GM12892 (cell line): ENCODE measurements at places on chromosomes 6 and 20.

- DNase-seq: no peak
Observed at GRCh38 chr6:167750956-167751358, 75.8 kb upstream of the AFDN start.

- DNase-seq: no peak
Observed at GRCh38 chr20:10761786-10762185, 88.0 kb upstream of the JAG1 start.

DNA sequence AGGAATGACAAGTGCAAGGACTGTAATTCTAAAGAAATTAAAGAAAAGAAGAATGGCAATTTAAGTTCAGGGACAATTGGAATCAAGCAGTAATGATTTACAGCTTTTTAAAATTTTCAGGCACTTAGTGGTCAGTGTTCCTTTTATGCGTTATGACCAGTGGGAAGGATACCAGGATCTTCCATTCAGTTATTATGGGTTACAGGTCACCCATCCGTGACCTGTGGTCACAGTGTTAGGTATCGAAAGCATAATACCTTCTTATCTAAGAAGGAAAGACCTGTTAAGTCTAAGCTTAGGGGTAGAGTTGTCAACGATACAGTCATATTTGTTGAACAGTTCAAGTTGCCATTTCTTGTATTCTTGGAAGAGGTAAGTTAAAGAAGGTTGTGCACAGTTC, 253.8 kb downstream of the LAMA2 start:
- no peak for DNase-seq

DNA sequence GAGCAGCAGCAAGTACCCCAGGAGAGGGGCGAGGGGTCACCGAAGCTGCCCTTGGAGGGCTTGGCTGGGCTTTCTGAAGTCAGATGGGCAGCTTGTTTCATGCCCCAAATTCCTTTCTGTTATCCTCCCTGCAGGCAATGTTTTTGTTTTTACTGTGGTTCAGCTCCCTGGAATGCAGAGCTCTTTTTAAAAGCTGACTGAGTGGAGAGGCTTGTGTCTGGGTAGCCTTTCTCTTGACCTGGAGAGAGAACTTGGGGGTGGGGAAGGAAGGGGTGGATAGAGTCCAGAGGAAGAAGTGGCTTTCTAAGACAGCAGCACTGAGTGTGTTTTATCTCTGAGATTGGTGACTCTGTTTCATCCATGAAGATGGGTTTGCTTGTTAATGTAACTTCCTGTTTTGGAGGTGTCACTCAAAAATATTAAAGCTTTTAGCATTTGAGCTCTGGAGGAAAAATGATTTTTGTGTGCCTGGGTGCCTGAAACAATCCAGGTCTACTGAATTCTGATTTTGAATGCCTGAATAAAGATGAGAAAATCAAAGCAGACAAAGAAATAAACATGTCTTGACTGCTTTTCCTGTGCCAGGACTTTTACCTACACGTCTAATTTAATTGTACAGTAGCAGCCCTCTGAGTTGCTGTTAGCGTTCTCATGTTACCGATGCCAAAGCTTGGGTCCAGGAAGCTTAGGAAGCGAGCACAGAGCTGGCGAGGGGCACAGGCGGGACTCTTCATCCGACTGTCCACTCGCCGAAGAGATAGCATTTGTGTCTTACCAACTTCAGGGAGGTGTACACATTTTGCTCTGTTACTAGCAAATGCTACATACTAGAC, 78.2 kb upstream of the EEF1E1 start:
- no peak for DNase-seq

DNA sequence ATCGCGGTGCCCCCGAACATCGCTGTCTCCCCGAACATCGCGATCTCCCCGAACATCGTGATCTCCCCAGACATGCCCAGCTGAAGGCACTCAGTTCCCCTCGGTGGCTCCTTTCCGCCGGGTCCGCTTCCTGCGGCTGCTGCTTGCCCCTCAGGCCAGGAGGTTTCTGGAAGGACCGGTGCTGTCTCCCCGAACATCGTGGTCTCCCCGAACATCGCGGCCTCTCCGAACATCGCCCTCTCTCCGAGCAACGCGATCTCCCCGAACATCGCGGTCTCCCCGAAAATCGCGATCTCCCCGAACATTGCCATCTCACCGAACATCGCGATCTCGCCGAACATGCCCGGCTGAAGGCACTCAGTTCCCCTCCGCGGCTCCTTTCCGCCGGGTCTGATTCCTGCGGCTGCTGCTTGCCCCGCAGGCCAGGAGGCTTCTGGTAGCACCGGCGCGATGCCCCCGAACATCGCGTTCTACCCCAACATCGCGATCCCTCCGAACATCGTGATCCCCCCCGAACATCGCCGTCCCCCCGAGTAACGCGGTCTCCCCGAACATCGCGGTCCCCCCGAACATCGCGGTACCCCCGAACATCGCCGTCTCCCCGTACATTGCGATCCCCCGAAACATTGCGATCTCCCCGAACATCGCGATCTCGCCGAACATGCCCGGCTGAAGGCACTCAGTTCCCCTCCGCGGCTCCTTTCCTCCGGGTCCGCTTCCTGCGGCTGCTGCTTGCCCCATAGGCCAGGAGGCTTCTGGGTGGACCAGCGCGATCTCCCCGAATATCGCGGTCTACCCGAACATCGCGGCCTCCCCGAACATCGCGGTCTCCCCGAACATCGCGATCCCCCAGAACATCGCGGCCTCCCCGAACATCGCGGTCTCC, 808 bp downstream of the ULBP1 start:
- peak; percentile 18 for DNase-seq

DNA sequence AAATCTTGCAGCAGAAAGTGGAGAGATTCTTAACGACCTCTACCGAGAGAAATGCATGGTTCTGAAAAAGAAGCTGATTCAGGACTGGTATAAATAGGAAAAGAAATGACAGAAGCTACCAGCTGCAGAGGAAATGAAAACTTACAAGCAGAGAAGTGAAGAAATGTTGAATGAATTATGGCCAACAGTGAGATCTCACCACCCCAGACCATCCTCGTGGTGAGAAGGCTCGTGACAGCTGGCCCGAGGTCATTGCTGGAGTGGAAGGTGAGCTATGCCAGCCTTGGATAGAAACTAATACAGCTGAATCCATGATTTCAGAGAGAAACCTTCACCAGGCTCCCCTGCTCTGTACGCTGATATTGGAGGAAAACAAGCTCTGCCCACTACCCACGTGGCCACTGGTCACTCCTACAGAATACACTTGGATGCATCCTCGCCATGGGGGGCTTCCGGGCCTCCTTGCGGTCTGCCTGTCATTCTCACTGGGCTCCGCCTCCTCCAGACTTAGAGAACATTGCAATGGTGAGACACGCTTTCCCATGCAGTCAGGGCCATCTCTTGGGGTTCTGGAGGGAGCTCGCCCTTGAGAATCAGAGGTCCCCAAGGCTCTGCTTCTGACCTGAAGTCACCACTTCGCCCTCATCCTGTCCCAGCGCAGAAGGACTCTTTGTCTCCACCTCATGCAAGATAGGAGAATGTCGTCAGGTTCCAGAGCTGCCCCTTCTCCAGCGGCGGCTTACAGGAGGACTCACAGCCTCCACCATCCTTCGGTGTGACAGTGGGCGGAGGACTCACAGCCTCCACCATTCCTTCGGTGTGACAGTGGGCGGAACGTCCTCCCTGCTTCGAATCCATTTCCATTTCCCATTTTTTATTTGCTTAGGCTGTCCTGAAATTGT, 10.6 kb upstream of the TUBB2B start:
- DNase-seq: no peak

DNA sequence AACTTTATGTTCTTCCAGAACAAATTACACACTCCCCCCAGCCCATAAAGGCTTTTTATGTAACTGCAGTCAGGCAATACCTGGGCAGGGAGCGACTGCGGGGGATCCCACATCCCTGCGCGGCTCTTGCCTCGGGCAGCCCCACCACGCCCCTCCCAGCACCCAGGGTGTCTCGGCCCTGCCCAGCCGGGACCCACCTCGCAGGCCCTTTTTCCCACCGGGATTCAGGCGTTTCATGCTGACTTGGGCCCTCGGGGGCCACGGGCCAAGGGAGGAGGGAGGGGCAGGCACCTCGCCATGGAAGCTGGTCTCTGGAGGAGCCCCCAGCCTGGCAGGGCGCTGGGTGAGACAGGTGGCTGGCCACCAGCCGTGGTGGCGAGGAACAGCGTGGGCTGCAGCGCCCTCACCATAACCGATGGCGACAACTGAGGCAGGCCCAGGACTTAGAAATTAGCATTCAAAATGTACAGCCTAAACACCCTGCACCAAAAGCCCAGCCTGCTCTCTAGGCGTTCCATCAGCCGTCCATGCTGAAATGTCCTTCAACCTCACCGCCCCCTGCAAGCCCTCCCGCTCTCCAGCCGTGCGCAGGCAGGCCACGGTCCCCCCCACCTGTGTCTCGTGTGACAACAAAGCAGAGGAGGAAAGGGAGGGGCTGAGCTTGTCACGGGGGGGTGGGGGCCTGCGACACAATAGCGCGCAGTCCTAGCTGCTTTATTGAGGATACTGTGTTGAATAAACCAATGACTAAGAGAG, 15.1 kb upstream of the FOXC1 start:
- DNase-seq: no peak

DNA sequence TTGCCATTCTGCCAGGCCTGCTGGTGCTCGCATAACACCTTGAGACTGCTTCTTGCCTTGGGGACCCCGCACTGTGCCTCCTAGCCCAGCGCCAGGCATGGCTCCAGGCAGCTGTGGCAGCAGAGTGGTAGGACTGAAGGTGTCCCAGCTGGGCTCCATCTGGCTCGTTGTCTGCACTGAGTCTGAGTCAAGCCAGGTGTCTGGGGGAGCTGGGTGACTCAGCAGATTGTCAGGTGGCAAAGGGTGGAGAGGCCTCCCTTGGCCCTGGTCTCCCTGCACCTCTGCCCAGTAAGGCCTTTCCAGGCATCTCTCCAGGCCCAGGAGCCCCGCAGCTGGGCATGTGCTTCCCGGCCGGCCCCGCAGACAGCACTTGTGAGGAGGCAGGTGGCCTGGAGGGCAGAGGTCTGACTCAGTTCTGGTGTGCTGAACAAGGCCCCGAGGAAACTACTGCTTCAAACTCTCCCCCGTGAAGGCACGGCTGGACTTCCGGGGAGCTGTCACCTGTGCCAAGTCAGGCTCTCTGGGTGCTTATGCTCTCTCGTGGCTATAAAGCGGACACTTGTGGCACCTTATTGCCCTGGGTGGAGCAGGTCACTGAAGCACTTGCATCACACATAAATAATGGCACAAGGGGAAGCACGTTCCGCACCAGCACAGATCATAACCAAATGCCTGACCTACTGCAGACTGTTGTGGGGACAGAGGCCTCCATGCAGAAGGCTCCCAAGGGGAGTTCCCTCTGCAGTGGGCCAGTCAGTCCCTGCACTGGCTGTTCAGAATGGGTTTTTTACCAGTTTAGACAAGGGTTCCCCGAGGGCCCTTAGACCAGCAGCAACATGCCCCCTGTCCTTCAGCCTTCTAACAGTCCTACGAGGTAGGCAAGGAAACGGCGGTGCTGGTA, 27.5 kb downstream of the FOXC1 start:
- no peak for DNase-seq

DNA sequence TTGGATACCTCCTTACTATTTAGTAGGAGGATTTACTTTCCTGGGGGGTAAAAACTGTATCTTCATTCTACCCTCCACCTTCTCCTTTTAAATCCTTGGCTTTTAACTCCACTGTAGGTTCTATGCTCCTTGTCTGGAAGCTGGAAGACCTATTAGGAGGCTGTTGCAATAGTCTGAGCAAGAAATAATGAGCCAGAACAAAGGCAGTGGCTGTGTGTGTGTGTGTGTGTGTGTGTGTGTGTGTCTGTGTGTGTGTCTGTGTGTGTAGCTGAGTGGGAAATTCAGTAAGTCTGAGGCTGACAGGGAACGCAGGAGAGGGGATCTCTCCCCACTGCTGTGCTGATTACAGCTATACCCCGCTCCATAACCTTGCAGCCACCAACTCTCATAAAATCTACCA, 35.8 kb downstream of the HTR1E start:
- no peak for DNase-seq

GRCh38 chr6:15989397-15989796, 139.5 kb upstream of the MYLIP start:
- DNase-seq: no peak

- DNase-seq: no peak
Observed at GRCh38 chr6:56744528-56744927, 101.8 kb upstream of the DST start.

- no peak for DNase-seq
Observed at GRCh38 chr20:49595346-49595745, 27.4 kb upstream of the PTGIS start.

DNA sequence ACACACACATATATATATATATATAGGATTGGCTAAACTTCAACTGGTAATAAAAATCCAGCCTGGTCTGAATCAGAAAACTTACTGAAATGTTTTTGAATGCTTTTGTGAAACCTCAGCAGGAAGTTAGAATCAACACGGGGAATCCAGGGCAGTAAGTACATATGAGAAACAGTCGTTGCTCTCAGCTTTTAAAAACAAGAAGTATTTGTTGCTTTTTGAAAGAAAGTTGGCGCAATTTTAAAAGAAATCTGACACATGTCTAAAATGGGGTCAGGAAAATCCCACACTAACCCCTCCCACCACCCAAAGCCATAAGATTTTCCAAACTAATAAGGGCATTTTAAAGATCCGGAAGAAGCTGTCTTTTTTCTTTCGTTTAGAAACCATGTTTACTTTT, 11.5 kb upstream of the CCDC170 start:
- DNase-seq: no peak

DNA sequence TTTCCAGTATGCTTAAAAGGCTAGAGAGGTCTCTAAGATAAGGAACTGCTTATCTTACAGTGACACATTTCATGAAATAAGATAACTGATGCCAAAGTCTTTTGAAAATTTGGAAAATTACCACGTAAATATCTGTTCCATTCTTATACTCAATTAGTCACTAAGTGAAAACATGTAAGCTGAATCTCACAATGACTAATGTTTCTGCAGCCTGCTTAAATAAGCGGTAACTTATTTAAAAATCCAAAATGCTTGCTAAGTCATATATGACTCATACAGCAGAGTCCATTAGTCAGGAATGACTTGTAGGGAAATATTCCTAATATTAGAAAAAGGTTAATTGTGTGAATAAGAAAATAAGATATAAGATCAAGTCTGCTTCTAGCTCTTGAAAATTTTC, 27.8 kb upstream of the LGSN start:
- no peak for DNase-seq

DNA sequence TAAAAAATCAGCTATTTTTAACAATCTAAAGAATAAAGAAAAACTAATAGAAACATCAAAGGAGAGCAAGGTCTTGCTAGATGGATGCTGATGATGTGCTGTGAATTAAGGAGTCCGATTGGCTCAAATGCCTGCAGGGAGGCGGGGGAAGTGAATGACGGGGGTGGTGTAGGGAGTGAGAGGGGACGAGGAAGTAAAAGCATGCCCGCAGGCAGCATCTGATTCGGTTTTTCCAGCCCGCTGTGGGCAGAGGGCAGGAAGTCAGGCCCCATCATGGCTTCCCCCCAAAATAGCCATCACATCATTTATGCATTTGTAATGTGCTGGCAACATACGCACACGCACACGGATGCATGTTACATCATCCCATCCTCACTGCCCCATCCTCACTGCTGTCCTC, 10.3 kb downstream of the RSPO4 start:
- no peak for DNase-seq
